T-helper 1 cell (primary cell): ENCODE measurements at places on chromosomes 6 and 20.

DNA sequence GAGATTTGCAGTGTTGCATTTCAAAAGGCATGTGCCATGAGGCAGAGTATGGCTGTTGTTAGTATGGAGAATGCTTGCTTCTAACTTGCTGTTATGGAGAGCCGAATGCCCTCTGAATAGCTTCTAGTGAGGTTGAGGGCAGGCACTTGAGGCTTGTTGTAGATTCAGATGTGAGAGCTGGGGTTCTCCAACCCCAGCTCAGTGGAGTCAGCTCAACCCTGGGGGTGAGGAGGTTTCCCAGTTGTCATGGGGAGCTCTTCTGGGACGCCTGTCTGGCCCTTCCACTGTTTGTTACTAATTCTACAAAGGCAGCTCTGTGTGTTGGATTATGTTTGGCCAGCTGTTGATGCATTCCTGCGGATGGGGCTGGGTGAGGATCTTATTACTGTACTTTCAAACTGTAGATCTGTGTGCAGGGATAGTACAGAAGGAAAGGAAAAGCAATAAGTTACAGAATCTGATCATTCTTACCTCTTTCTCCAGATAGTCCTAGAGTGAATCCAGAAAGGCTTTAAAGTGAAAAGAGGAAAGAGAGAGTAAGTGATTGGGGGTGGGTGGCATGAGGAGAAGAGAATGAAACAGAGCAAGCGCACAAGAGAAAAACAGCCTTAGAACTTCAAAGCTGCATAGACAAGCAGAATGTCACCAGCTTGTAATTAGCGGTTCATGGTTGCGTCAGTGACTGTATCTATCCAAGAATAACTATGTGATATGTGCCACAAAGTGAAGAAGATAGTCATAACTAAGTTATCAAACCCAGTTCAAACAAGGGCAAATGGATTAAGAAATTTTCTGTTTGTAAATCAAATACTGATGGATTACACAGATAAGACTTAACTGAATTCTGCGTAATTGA is 148.7 kb downstream of the PRL start:
- DNase-seq, result no peak

DNA sequence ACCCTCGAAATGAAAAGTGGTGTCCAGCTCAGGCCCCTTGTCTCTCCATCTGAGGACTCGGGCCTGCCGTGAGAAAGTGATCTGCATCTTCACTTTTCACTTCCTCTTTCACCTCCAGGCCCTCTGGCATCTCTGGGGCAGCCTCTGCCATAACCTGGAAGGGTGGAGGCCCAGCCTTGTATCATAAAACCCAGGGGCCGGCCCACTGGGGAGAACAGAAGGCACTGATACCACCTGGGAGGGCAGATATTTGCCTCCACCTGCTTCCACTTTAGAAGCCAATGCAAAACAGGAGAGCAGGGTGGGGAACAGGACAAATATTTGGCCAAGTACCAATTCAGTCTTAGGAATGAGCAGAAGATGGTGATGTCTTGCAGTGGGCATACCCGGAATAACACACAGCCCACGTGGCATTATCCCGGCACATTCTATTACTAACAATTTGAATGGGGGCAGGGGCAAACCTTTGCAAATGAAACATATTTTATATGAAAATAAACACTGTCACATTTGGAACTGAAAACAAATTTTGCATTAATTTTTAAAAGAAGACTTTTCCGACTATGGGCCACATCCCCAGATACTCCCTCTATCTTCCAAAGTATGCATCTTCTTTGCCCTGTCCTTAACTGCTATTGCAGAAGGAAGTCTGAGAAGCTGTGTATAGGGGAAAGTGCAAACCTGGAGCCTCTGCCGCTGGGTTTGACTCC is 69.2 kb upstream of the TBC1D7 start:
- DNase-seq, result no peak

- no peak for DNase-seq
Observed at GRCh38 chr6:110528101-110528929, 51.9 kb upstream of the SLC22A16 start.

- no peak for DNase-seq
Observed at GRCh38 chr6:76448109-76448508, 375.6 kb upstream of the IMPG1 start.

- no peak for DNase-seq
Observed at GRCh38 chr20:54110041-54110440, 39.6 kb upstream of the BCAS1 start.

GRCh38 chr6:117432273-117432672 is 6.5 kb upstream of the ROS1 start:
- no peak for DNase-seq
